Sigmoid colon (tissue), 7 donors: ENCODE measurements at places on chromosomes 2 and 18. TPM values are rescaled to one million over a fixed set of nuclear protein-coding genes. Genes with fewer than 3 reads are reported as not detected.

The MYO3B gene
- not detected for total RNA-seq

DNA sequence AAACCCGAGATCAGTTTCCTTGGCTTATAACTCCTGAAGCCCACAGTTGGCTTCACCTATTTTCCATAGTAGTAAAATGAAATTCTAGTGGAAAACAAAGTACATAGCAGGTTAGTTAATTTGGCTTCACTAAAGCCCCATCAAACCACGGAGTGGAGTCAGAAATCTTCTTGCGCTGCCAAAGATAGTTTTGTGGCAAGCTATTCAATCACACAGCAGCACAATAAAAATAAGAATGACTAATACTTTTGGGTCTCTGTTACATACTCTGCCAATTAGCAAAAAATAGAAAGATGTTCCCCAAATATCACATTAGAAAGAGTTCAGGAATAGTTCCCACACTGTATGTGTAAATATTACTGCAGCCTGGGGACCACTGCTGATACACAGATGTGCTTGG, 175.2 kb upstream of the NOL4 start:
- H3K27me3 ChIP-seq, result no peaks in the 10 kb centered on the region
- no peak overlapping the region for H3K4me3 ChIP-seq
- H3K27ac ChIP-seq, result no peak overlapping the region
- DNase-seq, result no peak
- H3K36me3 ChIP-seq, result no peaks in the 10 kb centered on the region
- H3K4me1 ChIP-seq, result no peaks in the 10 kb centered on the region

GRCh38 chr2:1721706-1722646, 22.3 kb downstream of the PXDN start:
- no peaks in the 10 kb centered on the region for H3K4me1 ChIP-seq
- peak overlapping the region; percentile 71 for H3K27ac ChIP-seq
- DNase-seq, result peak; percentile 68
- H3K27me3 ChIP-seq, result no peaks in the 10 kb centered on the region
- H3K4me3 ChIP-seq, result no peak overlapping the region

The BMP10 gene
- total RNA-seq, result not detected

- H3K36me3 ChIP-seq, result no peaks in the 10 kb centered on the region
- no peaks in the 10 kb centered on the region for H3K4me1 ChIP-seq
- no peak for DNase-seq
- H3K4me3 ChIP-seq, result no peak overlapping the region
- H3K27ac ChIP-seq, result no peak overlapping the region
Observed at GRCh38 chr2:3116371-3116770, 261.2 kb downstream of the EIPR1 start.

The LTBP1 gene
- 46.7 TPM for total RNA-seq

The ELOA2 gene
- total RNA-seq, result not detected

The ALPI gene
- not detected for total RNA-seq

- H3K4me1 ChIP-seq, result peaks cover 4% of the 10 kb centered on the region
- no peak for DNase-seq
- H3K27ac ChIP-seq, result no peak overlapping the region
- no peaks in the 10 kb centered on the region for H3K36me3 ChIP-seq
- no peak overlapping the region for H3K4me3 ChIP-seq
Observed at GRCh38 chr2:42371611-42372473, 10.8 kb upstream of the COX7A2L start.

The CNOT11 gene
- total RNA-seq, result 21.4 TPM

The SERPINB12 gene
- total RNA-seq, result not detected

- no peaks in the 10 kb centered on the region for H3K36me3 ChIP-seq
- H3K27ac ChIP-seq, result no peak overlapping the region
- peaks cover 29% of the 10 kb centered on the region for H3K4me1 ChIP-seq
Observed at GRCh38 chr18:50014606-50015005, 180.3 kb downstream of the MYO5B start.

The SP9 gene
- not detected for total RNA-seq

DNA sequence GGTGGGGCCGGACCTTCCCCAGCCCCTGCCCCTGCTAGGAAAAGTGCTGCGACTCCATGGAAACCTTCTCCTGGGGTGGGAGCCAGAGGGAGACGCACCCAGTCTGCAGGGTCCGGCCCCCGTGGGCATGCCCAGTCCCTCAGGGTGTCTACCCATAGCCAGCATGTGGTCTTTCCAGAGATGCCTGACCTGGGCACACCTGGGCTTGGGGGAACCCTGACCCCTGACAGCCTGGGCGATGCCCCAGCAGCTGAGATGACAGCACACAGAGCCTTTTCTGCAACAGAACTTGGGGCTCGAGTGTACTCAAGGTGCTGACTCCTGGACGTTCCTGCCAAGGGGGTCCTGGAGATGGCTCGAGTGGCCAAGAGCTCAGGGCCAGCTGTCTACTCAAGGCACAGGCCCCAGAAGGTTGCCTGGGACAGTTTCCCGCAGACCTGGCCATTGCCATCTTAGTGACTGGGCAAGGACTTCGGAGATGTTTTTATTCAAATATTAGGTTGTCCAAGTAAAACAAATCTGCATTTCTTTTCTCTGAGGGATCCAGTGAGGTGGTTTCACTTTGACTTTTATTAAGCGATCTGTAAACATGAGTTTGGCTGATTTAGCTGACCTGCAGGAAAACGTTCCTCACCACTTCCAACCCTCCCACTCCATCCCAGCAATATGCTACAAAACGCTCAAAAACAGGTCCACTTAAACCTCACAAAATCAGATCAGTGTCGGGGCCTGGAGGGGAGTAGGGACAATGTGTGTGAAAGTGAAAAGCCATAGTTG, 228.0 kb downstream of the EIPR1 start:
- H3K27me3 ChIP-seq, result no peaks in the 10 kb centered on the region
- H3K36me3 ChIP-seq, result no peaks in the 10 kb centered on the region
- H3K4me3 ChIP-seq, result no peak overlapping the region
- no peak for DNase-seq
- H3K4me1 ChIP-seq, result no peaks in the 10 kb centered on the region

DNA sequence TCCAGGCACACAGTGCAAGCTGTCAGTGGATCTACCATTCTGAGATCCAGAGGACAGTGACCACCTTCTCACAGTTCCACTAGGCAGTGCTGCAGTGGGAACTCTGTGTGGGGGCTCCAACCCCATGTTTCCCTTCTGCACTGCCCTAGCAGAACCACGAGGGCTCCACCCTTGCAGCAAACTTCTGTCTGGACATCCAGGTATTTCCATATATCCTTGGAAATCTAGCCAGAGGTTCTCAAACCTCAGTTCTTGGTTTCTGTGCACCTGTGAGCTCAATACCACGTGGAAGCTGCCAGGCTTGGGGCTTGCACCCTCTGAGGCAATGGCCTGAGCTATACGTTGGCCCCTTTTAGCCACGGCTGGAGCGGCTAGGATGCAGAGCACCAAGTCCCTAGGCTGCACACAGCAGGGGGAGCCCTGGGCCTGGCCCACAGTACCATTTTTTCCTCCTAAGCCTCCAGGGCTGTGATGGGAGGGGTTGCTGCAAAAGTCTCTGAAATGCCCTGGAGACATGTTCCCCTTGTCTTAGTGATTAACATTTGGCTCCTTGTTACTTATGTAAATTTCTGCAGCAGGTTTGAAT, 77.5 kb downstream of the MAP4K3 start:
- no peak overlapping the region for H3K4me3 ChIP-seq
- H3K36me3 ChIP-seq, result no peaks in the 10 kb centered on the region
- H3K27me3 ChIP-seq, result no peaks in the 10 kb centered on the region
- peaks cover 6% of the 10 kb centered on the region for H3K4me1 ChIP-seq
- DNase-seq, result no peak
- H3K27ac ChIP-seq, result no peak overlapping the region

GRCh38 chr2:195675783-195676427, 18.9 kb downstream of the SLC39A10 start:
- H3K36me3 ChIP-seq, result no peaks in the 10 kb centered on the region
- H3K4me1 ChIP-seq, result no peaks in the 10 kb centered on the region
- H3K27me3 ChIP-seq, result no peaks in the 10 kb centered on the region
- H3K27ac ChIP-seq, result no peak overlapping the region
- H3K4me3 ChIP-seq, result no peak overlapping the region

The FOXD4L1 gene
- total RNA-seq, result 0.36 TPM
